SJCRH30 (cell line): ENCODE measurements at places on chromosomes 5 and 9. TPM values are rescaled to one million over a fixed set of nuclear protein-coding genes. Genes with fewer than 3 reads are reported as not detected.

GRCh38 chr5:148374690-148375360 lies 8.9 kb upstream of the FBXO38 start:
- no peaks in the 10 kb centered on the region for H3K36me3 ChIP-seq
- DNase-seq = peak; percentile 36
- H3K4me3 ChIP-seq = no peak overlapping the region
- no peaks in the 10 kb centered on the region for H3K27me3 ChIP-seq
- H3K4me1 ChIP-seq = no peaks in the 10 kb centered on the region
- no peak overlapping the region for H3K27ac ChIP-seq

- no peak overlapping the region for H3K4me3 ChIP-seq
- H3K27me3 ChIP-seq = no peaks in the 10 kb centered on the region
- no peak overlapping the region for H3K27ac ChIP-seq
- peaks cover 34% of the 10 kb centered on the region for H3K4me1 ChIP-seq
- peaks cover 10% of the 10 kb centered on the region for H3K36me3 ChIP-seq
These were observed 25.0 kb downstream of the SLC25A25 start for GRCh38 chr9:128093011-128093410.

- H3K36me3 ChIP-seq = no peaks in the 10 kb centered on the region
- peak overlapping the region; percentile 98 for H3K27ac ChIP-seq
- H3K4me3 ChIP-seq = no peak overlapping the region
- DNase-seq = peak; percentile 100
These were observed 409.9 kb downstream of the BRINP1 start for GRCh38 chr9:118959366-118959765.

DNA sequence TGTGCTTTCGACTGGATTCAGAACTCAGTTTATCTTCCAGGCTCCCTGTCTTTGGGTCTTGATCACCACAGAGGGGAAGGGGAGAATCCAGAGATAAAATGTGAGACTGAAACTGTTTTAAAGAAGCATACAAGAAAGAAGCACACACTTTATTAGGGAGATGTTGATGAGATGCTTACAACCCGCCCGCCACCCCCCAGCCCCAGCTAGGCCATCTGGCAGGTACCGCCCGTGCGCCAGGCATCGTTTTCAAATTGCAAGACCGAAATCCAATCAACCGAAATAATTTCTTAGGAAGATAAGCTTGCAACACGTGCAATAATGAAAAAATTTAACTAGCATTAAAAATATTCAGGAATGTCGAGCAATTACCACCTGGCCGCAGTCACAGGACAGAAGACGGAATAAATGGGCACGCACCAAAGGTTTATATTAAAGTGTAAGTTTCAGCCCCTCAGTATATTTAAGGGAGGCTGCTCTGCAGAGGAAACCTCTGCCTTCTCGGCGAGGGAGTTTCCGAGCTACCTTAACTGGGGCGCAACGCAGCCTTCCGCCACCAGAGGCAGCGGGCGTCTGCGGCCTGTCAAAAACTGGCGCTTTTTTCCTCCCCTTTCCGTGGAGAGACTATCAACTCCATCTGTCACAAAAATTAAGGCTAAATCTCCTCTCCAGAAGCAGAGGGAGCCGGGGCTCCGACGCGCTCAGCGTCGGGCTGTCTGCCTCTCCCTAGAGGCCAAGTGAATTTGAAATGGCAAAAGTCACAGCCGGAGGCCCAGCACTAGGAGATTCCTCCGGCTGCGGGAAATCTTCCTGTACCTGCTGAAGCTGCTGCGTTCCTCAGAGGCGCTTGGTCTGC lies 996 bp upstream of the GAS1 start:
- H3K4me3 ChIP-seq = peak overlapping the region; percentile 56
- H3K4me1 ChIP-seq = peaks cover 5% of the 10 kb centered on the region
- peaks cover 26% of the 10 kb centered on the region for H3K36me3 ChIP-seq

- H3K27me3 ChIP-seq = no peaks in the 10 kb centered on the region
- H3K36me3 ChIP-seq = peaks cover 42% of the 10 kb centered on the region
- peaks cover 14% of the 10 kb centered on the region for H3K4me1 ChIP-seq
- H3K27ac ChIP-seq = no peak overlapping the region
- H3K4me3 ChIP-seq = no peak overlapping the region
These were observed 23.7 kb upstream of the MRNIP start for GRCh38 chr5:179882338-179882737.

- H3K36me3 ChIP-seq = no peaks in the 10 kb centered on the region
- no peak for DNase-seq
- H3K4me1 ChIP-seq = no peaks in the 10 kb centered on the region
- no peak overlapping the region for H3K4me3 ChIP-seq
- no peaks in the 10 kb centered on the region for H3K27me3 ChIP-seq
These were observed 154.3 kb downstream of the ROR2 start for GRCh38 chr9:91795598-91796241.

DNA sequence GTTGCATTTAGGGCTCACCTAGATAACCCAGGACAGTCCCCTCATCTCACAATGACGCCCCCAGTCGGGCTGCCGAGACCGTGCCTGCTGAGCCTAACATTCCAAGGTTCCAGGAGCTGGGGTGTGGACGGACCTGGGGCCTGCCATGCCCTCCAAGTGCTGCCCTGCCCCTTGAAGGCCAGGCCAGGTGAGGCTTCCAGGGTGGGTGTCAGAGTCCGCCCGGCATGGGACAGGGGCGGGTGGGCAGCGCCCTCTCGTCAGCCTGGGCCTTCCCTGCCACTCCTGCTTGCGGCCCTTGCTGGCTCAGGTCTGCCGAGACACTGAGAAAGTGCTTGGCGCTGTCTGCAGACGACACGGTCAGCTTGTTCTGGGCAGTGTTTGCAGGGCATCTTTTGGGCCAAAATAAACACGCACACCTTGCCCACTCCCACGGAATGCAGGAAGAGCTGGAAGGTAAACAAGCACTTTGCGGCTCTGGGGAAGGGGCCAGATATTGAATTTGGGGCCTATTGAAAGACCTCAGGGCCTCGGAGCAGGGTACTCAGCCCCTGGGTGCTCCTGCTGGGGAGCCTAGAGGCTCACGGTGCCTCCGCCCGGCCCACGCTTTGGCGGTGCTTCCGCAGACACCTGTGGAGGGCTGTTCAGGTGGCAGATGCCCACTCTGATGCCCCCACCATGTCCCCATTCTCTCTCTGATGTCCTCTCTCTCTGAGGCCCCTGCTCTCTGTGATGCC lies 4.2 kb upstream of the SCGB3A1 start:
- DNase-seq = no peak
- H3K4me3 ChIP-seq = no peak overlapping the region
- H3K27ac ChIP-seq = no peak overlapping the region
- H3K27me3 ChIP-seq = no peaks in the 10 kb centered on the region

DNA sequence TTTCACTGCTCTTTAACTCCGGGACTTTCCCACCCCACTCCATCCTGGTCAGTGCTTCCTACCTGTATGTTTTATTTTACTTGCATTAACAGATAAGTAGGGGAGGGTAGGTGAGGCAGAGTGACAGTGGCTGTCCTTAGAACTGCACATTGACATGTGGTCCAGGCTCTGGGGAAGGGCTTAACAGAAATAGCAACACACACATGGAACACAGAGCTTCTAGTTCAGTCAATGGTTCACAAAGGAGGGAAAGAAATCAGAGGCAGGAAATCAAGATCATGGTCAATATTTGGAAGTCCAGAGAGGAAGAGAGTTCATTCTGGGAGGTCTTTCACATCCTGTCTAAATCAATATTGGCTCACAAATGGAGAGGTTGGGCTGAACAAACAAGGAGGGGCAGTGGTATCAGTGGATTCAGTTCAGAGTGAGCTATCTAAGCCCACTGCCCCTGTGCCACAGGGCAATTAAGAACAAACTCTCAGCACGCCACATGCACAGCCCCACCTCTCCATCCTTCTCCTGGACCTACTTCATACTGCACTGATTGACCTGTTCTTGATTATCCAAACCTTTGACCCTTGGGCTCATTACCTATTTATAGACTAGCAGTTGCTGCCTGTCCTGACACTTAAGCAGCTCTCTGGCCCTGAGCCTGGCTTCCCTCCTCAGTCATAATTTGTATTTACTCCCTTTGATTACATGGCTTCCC lies 6.2 kb upstream of the VPS13A start:
- DNase-seq = no peak
- no peak overlapping the region for H3K4me3 ChIP-seq
- H3K27me3 ChIP-seq = no peaks in the 10 kb centered on the region

GRCh38 chr9:71793386-71794105 lies 25.2 kb upstream of the CEMIP2 start:
- no peaks in the 10 kb centered on the region for H3K27me3 ChIP-seq
- no peak overlapping the region for H3K4me3 ChIP-seq
- H3K36me3 ChIP-seq = no peaks in the 10 kb centered on the region
- no peak for DNase-seq
- H3K27ac ChIP-seq = no peak overlapping the region
- no peaks in the 10 kb centered on the region for H3K4me1 ChIP-seq

DNA sequence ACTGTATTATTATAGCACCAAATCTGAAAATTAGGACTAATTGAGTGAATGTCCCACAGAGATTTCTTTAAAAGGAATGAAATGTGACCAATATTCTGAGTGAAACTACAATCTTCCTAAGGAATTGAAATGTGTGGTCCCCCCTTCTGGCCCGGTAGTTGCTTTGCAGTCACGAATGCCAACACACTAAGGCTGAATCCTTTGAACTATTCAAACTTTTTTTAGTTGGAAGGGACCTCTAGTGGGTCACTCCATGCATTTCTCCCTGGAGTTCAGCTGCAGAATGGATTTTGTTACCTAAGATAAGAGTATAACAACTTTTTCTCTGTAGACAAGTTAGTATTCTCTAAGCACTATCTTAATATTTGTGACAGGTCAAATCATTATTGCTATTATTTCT lies 2.8 kb downstream of the CDH6 start:
- 0 out of 2 replicates have a peak, but pooled peaks cover 4% of the 10 kb centered on the region for H3K4me1 ChIP-seq
- H3K27me3 ChIP-seq = no peaks in the 10 kb centered on the region
- no peaks in the 10 kb centered on the region for H3K36me3 ChIP-seq
- no peak overlapping the region for H3K4me3 ChIP-seq

DNA sequence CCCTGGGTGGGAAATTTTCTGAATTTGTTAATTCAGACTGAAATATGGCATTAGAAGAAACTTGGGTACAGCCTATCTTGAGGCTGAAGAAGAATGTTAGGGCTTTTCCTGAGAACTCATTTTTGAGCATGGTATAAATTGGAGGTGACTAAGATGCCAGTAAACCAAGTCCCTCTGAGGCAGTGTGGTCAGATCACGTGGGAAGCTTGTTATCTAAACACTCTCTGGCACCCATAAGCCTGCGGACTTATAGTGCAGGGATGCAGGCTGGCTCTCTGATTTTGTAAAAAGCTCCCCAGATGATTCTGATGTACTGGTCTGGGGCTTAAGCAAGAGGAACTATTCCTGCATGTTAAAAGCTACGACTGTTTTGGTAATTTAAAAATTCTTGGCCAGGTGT lies 34.3 kb downstream of the MTMR12 start:
- H3K4me1 ChIP-seq = no peaks in the 10 kb centered on the region
- DNase-seq = no peak
- no peak overlapping the region for H3K27ac ChIP-seq
- H3K4me3 ChIP-seq = no peak overlapping the region
- peaks cover 13% of the 10 kb centered on the region for H3K36me3 ChIP-seq

DNA sequence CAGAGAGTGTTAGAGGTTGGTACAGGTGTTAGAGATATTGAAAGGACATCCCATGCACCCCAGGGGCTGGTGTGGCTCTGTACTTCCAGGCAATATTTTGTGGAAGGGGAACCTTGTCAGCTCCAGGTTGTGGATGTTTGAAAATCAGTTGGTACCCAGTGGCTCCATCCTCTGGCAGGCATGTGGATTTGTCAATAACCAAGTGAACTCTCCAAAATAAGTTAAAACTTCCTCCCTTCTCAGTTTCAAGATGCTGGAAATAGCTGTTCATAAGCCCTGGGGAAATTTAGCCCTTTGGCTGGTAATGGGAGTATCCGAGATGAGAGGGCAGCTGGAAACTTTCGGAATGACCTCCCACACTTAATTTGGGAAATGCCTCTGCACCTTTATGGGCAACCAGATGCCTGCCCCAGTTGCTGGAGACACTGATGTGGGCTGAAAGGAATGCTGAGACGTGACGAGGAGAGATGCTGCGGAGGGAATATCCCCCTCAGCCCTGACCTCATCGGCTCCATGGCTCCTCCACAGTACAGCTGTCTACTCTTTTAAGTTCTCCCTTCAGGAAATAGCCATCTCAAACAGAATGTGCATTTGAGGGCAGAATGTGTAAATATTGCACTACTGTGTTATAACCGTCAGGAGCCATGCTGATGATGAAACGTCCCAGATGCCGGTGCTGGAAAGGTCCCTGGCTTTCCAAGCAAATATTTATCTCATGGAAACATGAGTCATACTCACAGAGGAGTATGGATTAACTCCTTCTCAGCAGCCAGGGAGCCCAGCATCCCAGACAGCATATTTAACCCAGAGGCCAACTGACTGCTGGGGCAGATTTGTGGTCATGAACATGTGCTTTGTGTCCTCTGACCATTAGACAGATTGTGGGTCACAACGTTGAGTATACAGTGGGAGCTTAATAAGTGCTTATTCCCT lies 29.5 kb downstream of the TGFBI start:
- peak overlapping the region; percentile 98 for H3K27ac ChIP-seq
- no peaks in the 10 kb centered on the region for H3K27me3 ChIP-seq
- H3K4me1 ChIP-seq = peaks cover 50% of the 10 kb centered on the region
- no peak overlapping the region; the same call in 1 of the 2 replicates for H3K4me3 ChIP-seq
- peak; percentile 98 for DNase-seq

DNA sequence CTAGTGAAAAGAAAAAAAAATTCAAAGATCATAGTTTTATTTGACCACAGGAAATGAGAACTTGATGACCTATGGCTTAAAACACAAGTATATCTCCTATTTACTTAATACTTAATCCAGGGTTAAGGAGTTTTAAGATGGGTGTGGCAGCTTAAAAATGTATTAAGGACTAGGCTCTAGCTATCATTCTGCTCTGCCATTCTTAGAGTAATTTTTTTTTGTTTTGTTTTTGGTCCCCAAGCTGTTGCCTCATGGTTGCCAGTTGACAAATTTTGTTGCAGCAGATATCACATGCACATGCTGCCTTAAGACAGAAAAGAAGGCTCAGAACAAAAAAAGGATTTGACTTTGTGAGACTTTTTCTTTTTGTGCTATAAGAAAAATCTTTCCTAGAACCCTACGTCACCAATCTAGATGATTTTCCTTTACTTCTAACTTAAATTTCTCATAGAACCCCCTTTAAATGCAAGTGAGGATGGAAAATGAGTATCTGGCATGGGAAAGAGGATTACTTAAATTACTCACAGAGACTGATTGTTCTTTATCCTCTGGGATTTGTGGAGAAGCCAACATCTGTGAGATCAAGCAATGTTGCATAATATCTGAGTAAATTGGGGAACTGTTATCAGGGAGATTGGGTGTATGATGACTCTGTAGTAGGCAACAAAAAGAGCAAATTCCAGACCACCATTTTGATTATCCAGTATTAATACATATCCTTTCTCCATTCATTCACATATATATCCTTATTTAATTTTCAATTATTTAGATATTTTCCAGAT lies 364.7 kb upstream of the CD180 start:
- no peak for DNase-seq
- H3K4me3 ChIP-seq = no peak overlapping the region
- H3K27ac ChIP-seq = no peak overlapping the region
- H3K36me3 ChIP-seq = no peaks in the 10 kb centered on the region

GRCh38 chr5:124847907-124848306 lies 101.5 kb upstream of the ZNF608 start:
- DNase-seq = no peak
- no peak overlapping the region for H3K4me3 ChIP-seq
- no peaks in the 10 kb centered on the region for H3K4me1 ChIP-seq

The MYOT gene
- not detected in 2 replicates for total RNA-seq

The NOXA1 gene
- total RNA-seq = not detected in 2 replicates

The EQTN gene
- total RNA-seq = not detected in 2 replicates

The SPINK7 gene
- total RNA-seq = not detected in 2 replicates

The DCTN3 gene
- 58.2 and 63.6 TPM in 2 replicates for total RNA-seq

The POC5 gene
- total RNA-seq = 17.9 and 23.3 TPM in 2 replicates

The TMEM252 gene
- 1.5 and 2.1 TPM in 2 replicates for total RNA-seq

The PTGS1 gene
- 0.85 and 1.2 TPM in 2 replicates for total RNA-seq

The PCDHB13 gene
- 3.0 and 3.2 TPM in 2 replicates for total RNA-seq

The CMBL gene
- not detected in 2 replicates for total RNA-seq

The IRGM gene
- total RNA-seq = not detected in 2 replicates
